NCI-H1694 treated with DMSO at 0.1 percent for 48 hours (cell line): ENCODE measurements at places on chromosomes 16 and 17.

GRCh38 chr17:16941072-16942036 lies 30.6 kb downstream of the TNFRSF13B start:
- no peak for DNase-seq

GRCh38 chr16:62907562-62907961 lies 871.3 kb upstream of the CDH8 start:
- no peak for DNase-seq

GRCh38 chr16:48164907-48165715 lies 9.3 kb upstream of the ABCC12 start:
- DNase-seq, result peak; percentile 33

DNA sequence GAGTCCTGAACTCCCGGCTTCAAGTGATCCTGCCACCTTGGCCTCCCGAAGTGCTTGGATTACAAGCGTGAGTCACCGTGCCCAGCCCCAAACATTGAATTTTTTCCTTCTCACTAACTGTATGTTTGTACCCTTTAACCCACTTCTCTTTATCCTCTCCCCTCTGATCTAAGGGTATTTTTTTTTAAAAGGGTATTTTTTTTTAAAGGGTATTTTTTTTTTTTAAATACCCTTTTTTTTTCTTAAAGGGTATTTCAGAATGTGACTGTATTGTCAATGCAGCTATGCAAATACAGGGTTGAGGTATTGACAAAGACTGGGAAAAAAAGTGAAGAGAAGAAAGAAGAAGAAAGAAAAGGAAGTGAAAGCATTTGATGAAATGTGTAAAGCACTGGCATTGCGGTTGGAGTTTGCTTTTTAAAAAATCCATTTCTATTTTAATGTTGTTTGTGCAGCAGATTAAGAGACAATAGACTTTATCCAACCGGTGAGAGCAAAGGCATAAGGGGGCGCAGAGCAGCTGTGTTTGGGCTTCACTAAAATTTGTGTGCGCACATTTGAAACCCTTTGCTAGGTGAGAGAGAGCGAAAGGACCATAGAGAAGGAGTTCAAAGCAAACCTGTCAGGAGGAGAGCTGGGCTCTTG lies 42.4 kb downstream of the SYT17 start:
- DNase-seq, result no peak

DNA sequence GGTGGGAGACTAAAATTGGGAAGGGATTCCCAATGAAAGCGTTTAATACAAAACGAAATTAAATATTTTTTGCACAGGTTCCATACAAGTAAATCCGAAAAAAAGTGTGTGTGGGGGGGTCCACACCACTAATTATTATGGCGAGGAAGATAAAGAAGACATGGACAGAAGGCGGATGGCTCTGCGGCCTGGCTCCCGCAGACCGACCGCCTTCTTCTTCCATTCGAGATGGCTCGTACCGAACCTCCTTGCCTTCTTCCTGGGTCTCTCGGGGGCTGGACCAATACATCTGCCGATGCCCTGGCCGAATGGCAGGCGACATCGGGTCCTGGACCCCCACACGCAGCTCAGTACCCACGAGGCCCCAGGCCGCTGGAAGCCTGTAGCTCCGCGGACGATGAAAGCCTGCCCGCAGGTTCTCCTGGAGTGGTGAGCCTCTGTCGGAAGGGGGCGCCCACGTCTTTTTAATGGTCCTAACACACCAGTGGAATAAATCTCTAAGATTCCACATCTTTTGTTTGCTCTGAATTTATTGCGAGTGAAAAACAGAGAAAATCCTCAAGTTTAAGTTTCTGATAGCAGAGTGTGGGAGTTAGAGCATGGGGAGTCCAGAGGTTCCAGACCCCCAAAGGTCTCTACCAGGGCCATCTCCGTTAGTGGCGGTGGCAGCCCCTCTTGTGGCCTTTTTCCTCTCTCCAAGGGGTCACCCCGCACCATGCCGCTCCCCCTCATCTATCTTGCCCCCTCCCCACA lies 1.4 kb downstream of the PRAC2 start:
- DNase-seq, result peak; percentile 51

DNA sequence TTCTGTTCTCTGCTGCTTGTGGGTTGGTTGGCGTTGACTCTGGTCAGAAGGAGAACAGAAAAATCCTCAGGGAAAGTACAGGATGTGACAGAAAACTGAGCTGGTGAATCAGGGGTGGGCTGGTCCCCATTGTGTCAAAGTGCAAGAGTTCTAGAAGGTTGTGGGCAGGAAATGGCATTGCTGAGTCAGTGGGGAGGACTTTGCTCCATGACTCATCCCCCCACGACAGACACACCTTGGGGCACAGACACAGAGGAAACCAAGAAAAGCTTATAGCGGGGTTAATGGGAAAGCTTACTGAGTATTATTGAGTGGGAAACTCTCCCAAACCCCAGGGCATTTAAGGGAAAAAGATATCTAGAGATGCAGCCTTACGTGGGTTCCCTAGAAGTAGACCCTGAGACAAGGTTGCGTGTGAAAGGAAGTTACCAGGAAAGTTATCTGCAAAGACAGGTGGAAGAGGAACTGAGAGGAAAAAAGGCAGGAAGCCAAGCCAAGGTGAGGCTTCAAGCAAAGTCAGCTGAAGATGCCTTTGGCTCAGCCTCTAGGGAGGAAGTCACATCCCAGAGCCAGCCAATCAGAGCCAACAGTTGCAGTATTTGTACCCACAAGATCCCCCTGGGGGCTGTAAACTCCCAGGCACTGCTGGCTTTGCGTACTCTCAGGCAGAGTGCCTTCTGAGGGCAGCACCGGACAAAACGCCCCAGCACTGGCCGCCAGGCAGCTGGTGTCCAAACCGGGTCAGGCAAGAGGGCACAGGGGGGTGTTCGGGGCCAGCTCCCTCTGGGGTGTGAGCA lies 86.4 kb downstream of the FOXL1 start:
- DNase-seq, result no peak
